ENCODE measurements at places on chromosomes 5 and 9.

GRCh38 chr5:171946000-171946781 is 60.2 kb downstream of the FBXW11 start:
- H3K4me1 ChIP-seq = no peaks in the 10 kb centered on the region
- H3K27me3 ChIP-seq = no peaks in the 10 kb centered on the region
- H3K4me3 ChIP-seq = no peak overlapping the region
- DNase-seq = no peak

- H3K27ac ChIP-seq = no peak overlapping the region
- H3K36me3 ChIP-seq = no peaks in the 10 kb centered on the region
- no peaks in the 10 kb centered on the region for H3K4me1 ChIP-seq
- no peaks in the 10 kb centered on the region for H3K27me3 ChIP-seq
- no peak overlapping the region for H3K4me3 ChIP-seq
Observed at GRCh38 chr9:81266674-81267073, 422.7 kb downstream of the TLE1 start.

DNA sequence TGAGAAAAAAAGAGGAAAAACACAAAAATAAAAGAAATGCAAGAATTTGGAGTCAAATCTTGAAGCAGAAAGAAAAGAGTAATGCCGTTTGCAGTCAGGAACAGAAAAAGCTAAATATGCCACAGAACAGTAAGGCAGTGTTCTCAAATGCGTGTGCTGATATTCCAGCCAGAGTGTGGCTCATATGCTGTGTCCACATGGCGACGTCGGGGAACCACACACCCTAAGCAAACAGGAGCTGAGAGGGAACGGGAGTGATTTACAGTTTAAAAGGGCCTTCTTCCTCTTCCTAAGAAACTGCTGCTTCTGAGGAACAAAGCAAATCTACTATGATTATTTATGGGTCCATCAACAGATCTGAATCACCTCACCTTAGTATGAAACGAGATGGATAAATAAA is 42.7 kb downstream of the DDX31 start:
- H3K36me3 ChIP-seq = peaks cover 45% of the 10 kb centered on the region
- H3K4me3 ChIP-seq = no peak overlapping the region
- H3K4me1 ChIP-seq = no peaks in the 10 kb centered on the region
- DNase-seq = no peak
- no peaks in the 10 kb centered on the region for H3K27me3 ChIP-seq

DNA sequence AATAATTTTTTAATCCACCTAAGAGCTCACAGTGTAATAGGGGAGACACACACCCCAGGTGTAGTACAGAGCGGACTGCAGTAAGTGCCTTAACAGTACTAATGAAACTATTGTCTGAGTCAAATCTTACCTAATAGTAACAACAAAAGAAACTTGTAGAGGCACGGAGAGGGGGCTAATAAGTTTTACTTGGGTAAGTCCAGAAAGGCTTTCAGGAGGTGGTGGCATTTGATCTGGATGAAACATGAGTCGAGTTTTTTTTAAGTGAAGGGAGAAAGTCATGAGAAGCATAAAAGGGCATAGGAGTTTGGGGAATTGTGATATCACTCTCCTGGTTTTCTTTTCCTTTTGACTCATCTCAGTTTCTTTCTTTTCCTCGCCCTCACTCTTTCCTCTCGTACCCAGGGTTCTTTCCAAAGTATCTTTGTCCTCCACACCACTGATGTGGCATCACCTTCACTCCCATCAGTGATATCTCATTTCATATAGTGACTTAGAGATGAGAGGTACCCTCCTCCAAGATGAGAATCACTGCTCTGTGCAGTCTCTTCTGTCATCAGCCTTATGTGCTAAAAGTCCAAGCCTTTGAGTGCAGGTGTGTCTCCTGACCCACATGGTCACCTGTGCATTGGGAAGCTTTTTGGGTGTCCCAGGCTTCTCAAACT is 2.0 kb downstream of the CTNNA1 start:
- H3K27me3 ChIP-seq = no peaks in the 10 kb centered on the region
- peaks cover 15% of the 10 kb centered on the region for H3K4me1 ChIP-seq
- peaks cover 3% of the 10 kb centered on the region for H3K36me3 ChIP-seq
- peak overlapping the region; percentile 99 for H3K27ac ChIP-seq
- no peak for DNase-seq

DNA sequence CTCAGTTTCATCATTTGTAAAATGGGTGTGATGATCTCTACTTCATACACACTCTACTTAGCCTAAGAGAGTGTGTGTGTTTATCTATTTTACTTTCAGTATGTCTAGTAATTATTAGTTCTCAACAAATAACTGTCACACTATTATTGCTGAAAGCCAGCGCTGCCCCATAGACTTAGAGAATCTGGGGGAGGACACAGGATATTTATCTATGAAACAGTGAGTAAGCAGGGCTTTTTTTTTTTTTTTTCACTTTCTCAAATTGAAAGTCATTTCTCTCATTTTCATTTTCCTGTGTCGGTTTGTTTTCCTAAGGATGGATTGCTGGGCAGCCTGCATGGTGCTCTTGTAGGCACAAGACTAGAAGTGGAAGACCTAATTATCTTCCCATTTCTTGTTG is 248.4 kb upstream of the RPS23 start:
- H3K4me3 ChIP-seq = no peak overlapping the region
- no peaks in the 10 kb centered on the region for H3K36me3 ChIP-seq
- no peak overlapping the region for H3K27ac ChIP-seq
- DNase-seq = no peak
- no peaks in the 10 kb centered on the region for H3K27me3 ChIP-seq
